Brain microvascular endothelial cell (primary cell): ENCODE measurements at places on chromosomes 6 and 20.

DNA sequence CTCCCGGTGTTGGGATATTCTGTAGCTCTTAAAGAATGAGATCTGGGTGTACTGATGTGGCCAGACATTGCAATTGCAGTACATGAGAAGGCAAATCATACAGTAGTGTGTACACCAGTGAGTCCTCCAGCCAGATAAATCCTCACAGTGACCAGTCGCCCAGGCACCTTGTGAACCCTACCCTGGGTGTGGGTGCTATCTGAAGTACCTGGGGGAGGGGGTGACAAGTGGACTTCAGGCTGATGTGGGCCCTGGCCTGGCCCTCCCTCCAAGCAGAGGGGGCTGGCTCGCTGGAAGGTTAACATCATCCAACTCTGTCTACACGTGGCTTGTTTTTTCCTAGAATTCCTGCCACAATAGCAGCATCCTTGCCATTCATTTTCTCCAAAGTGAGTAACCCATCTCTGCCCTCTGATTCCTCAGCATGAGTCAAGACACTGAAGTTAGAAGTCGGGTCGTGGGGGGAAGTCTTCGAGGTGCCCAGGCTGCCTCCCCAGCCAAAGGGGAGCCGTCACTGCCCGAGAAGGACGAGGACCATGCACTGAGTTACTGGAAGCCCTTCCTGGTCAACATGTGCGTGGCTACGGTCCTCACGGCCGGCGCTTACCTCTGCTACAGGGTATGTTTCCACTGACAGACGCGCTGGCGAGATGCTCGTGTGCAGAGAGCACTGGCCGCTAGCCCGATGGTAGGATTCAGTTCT, 70.8 kb downstream of the PTPN1 start:
- DNase-seq: no peak

GRCh38 chr6:34284563-34285447, 36.0 kb upstream of the SMIM29 start:
- DNase-seq: peak; percentile 61

- DNase-seq: no peak
Measured at GRCh38 chr20:42190084-42190483, 571.9 kb upstream of the CHD6 start.

DNA sequence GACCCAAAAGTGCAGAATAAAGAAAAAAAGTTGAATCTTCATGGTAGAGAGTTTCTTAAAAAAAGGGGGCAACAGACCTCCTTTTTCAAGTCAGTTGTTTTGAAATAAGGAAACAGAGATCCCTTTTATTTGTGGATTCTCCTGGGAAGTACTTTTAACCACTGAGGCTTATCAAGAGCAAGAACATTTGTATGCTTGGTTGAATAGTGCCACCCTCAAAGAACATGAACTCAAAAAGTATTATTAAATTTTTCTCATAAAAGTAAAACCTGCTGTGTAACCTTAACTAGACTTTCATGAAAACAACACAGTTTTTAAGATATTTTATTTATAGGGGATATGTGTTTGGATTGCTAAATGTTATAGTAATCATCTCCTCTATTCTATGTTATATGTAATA, at the start of gene DEFB110:
Gene DEFB110, minus strand, starts transcription at position 101 of the 400 bp plus-strand sequence. Its CDS starts 59 bp downstream, at position 42.
- no peak for DNase-seq

- peak; percentile 57 for DNase-seq
Measured at GRCh38 chr6:128124713-128125112, 223.9 kb upstream of the THEMIS start.

DNA sequence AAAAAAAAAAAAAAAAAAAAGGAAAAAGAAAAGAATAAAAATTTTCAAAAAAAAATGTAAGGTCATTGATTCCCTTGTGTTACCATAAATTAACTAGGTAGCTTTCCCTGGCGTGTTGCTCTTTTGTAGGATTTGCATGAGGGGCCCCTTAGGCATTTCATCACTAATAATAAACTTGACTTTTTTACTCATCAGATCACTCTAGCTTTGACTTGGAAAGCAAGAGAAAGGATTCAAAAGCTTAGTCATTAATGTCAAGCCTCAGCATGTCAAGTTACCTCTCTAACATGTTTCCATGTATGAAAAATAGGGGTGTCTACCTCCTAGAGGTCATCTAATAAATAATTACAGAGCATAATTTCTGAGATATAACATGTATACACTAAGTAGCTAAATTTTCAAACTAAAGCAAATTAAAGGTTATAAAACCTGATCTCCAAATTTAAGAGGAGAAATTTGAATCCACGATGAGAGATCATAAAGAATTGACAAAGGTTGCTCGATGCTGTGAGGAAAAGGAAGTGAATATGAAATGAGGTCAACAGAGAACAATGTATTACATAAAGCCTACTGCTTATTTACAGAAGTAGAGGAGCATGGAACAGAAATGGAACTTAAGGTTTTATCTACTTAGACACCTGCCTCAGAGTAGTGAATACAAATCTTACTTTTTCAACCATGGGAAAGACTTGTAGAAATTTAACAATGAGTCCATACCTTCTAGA, 86.8 kb downstream of the ARHGAP18 start:
- no peak for DNase-seq

DNA sequence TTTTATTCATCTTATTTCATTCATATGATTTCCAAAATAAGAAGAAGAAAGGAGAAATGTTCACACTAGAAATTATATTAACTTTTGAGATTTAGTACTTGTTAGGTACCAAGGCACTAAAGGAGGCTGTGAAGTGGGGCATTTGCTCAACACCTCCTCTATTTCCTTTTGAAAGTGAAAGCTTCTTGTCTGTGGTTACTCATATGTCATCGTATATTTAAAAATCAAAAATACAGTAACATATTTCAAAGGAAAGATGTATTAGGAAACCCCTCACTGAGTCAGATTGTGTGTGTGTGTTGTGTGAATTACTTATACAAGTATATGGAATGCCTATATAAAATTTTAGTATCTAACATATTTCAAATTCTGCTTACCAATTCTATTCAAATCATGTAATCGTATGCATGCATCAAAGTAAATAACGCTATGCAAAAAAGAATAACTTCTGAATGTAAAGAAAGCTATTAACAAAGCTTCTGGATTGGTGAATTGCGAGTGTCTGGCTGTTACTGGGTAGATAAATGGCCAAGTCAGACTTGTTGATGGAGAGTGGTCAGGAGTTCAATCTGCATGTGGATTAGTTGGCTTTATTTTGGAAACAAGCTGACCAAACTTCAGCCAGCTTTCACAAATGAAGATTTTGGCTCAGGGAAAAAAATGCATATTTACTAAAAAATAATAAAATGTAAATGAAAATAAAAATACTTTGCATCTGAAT, 70.9 kb downstream of the PACRG start:
- no peak for DNase-seq

DNA sequence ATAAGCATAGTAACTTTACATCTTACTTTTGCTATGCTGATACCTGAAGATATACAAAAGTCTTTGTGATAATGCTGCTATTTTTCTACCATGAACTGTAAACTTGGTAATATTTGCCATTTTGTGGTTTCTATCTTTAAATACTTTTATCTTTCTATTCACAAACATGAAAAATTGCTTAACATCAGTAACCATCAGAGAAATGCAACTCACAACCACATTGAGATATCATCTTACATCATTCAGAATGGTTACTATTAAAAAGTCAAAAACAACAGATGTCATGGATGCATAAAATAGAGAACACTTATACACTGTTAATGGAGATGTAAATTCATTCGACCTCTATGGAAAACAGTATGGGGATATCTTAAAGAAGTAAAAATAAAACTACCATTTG, 112.0 kb downstream of the TRDN start:
- no peak for DNase-seq

- no peak for DNase-seq
Measured at GRCh38 chr6:24329451-24329850, 28.4 kb downstream of the DCDC2 start.

GRCh38 chr6:133040803-133041419, 200.2 kb upstream of the EYA4 start:
- DNase-seq: no peak

DNA sequence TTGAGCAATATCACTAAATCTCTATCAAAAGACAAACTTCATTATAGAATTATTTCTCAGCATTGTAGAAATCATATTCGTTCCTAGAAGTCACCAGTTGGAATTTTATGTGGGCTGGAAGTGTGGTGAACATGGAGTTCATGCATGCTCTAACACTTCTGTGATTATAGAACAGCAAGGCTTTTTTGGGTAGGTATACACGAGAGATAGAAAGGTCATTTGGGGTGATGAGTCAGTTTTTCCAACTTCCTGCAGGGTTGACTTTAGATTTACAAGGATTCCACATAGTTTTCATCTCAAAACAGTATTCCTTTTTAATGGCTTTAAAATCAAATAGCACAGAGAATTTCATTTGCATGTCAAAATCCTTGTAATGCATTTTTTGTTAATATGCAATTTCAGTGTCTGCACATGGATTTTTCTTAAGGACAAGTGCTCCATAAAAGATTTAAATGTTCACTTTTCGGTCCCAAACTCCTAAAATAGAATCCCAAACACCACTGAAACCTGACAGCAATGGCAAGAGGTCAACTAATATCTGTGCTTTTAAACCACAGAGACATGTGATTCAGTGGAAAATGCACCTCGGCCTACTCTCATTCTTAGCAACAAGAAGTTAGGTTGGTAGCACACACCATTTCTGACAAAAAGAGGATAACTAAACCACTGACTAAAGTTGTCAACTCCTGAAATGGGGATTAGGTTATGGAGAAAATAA, 211.0 kb downstream of the MOXD1 start:
- peak; percentile 45 for DNase-seq

GRCh38 chr6:98039443-98039842, 756.4 kb upstream of the MMS22L start:
- no peak for DNase-seq

DNA sequence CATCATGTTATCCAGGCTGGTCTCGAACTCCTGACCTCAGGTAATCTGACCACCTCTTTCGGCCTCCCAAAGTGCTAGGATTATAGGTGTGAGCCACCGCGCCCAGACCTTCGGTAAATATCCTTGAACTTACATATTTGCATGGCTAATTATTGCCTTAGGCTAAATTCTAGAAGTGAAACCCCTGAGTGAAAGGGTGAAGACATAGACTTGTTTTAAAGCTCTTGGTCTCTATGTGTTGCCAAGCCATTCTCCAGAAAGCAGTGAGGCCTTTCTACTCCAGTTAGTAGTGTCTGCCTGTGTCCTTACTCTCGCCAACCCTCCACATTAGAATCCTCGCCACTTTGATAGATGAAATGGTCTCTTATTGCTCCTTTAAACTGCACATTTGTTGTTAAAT, 2.6 kb upstream of the NOTCH4 start:
- DNase-seq: no peak

DNA sequence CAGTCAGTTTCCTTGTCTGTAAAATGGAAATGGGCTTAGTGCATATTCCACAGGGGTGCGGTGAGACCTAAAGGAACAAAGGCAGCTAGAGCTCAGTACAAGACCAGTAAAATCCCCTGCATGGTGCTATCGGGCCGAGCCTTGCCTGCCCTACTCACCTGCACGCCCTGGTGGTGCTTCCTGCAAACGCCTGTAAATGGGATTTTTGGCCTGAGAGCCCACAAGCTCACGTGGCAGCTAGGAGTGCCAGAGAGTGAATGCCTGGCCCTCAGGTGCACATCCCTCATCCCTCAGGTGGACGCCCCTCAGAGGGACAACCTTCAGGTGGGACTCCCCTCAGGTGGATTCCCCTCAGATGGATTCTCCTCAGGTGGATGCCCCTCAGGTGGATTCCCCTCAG, 48.0 kb upstream of the VSX1 start:
- DNase-seq: no peak

- DNase-seq: no peak
Measured at GRCh38 chr20:17066902-17067301, 159.9 kb upstream of the PCSK2 start.

GRCh38 chr6:170461556-170462365, 91.3 kb downstream of the PSMB1 start:
- DNase-seq: no peak

GRCh38 chr20:57316795-57317201, 12.8 kb upstream of the SPO11 start:
- DNase-seq: no peak

DNA sequence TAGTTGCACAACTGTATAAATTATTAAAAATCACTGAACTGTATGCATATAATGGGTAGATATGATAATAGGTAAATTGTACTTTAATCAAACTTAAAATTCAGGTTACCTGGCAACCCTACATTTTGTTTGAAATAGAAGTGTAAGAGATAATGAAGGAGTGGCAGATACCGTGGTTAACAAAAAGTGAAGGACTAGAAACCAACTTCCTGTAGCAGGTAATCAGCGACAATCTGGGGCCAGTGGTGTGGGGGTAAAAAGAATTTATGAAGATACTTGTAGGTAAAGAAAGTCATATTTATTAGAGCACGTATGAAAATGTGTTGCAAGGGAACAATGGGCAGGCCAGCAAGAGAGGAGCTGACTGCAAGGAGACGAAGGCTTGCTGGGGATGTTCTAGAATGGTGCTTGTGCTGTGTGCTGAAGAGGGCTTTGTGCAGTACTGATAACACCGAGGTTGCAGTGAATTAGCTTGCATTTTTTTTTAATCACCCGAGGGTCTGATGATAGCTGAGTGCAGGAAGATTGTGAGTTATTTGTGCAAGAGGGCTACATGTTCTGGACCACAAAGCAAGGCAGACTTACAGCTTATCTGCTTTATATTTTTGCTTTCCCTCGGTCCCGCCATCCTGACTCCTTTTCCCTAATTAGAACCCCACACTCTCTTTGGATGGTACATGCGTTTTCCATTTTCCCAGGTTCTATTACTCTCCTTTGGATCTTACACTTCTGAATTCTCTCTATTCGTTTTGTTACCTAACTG, 4.6 kb upstream of the ENPP1 start:
- no peak for DNase-seq
